ENCODE measurements at places on chromosomes 11 and 22. TPM values are rescaled to one million over a fixed set of nuclear protein-coding genes. Genes with fewer than 3 reads are reported as not detected.

The SCUBE2 gene
- total RNA-seq = 357 TPM

The MRGPRE gene
- 0.81 TPM for total RNA-seq

The LGR4 gene
- 49.2 TPM for total RNA-seq

The RAC2 gene
- total RNA-seq = 30.4 TPM

The CARNS1 gene
- total RNA-seq = 1.3 TPM

The OR8G1 gene
- not detected for total RNA-seq

The CCDC179 gene
- not detected for total RNA-seq

The CARD16 gene
- total RNA-seq = 14.3 TPM

The ADORA2A gene
- total RNA-seq = 3.3 TPM

Measured in ureter (tissue), 1 donor.